ENCODE measurements at places on chromosomes 11 and 22.

DNA sequence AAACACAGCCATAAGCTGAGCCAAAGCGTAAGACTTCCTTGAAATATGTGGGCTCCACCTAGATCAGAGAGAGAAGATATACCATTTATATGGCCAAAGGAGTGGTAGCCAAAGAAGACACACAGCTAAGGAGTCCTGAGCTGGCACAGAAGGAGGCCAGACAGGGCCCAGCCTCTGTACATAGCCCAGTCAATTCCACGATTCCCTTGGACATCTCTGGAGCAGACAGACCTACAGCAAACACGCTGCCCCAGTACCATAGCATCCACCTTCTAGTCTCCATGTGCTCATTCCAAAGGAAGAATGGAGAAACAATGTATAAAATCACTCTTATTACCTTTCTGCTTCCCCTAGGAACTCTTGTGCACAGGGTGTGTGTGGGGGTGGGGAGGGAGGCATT, 102.1 kb upstream of the LDLRAD3 start:
- no peak for DNase-seq

- DNase-seq: no peak
Measured at GRCh38 chr11:12403997-12404350, 26.6 kb downstream of the PARVA start.

DNA sequence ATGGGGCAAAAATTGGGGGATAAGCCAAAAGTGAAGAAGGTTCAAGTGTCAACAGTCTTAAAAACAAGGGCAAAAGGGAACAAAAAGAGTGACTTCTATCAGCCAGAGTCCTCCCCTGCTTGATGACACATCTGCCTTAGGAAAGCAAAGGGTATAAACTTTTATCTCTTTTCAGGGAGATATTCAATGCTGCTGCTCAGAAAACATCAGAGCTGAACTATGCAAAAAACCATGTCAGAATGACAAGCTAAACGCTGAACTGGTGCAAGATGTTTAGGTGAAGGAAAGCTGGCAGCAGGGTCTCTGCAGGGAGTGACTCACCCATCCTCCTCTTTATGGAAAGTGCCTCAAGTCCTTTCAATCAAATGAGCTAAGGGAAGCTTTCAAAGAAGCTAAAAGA, 24.7 kb downstream of the ALG9 start:
- no peak for DNase-seq

DNA sequence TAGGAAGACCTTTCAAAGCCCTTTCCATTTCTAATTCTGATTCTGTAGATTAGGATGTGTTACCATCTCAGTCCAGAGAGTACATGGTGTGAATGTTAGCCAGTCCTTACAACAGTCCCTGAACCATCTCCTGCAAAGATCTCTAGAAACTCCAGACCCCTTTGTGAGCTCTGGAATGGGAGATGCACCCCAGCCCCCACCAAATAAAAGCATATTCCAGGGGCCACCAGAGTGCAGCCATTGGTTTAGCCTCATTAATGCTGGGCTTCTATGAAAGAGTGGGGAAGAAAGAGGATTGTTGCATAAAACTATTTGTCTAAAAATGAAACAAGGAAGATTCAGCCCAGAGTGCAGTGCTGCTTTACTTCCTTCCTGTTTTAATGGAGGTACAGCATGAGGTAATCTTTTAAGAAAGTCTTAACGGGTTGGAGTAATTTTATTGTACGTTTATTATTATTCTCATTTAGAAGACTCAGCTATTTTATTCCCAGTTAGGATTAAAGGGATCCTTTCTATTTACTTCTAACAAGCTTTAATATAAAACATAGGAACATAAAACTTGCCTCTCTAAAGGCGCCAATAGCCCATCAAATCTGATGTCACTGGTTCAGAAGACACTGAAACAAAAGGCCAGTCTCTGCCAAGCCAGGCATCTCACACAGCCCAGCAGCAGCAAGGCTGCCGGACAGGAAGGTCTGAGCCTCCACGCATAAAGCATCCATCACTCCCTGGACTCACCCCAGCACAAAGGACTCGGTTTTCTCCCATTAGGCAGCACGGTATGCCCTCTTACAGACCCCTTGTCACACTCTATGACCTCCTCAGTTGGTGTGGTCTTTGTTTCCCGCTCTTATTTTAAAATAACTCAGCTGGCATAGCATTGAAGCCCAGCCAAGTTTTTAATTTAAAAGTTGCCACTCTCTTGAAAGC, 203.9 kb upstream of the BLID start:
- DNase-seq: no peak

- DNase-seq: no peak
Measured at GRCh38 chr11:73961321-73961720, 10.5 kb downstream of the DNAJB13 start.

DNA sequence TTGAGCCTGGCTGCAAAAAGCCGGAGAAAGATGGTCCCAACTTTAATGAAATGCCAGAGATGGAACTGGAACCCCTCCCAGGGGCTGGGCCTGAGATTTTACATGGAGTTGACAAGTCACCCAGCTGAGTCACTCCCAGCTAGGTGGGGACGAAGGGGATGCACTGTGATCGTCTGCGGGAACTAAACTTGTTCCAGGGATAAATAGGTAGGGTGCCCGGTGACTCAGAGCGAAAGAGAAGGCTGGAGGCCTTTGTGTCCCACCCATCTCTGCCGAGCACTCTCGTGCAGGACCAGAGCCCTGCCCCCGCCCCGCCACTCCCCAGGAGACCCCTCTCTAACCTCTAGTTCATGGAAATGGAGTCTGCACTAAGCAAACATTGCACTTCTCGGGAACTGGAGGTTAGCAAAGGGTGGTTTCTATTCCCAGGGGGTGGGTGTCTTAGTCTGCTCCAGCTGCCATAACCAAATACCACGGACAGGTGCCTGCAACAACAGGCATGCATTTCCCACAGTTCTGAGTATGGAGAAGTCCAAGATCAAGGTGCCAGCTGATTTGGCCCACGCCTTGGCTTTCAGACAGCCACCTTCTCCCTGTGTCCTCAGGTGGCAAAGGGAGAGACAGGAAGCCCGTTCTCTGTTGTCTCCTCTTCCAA, 60.7 kb upstream of the FADD start:
- no peak for DNase-seq

DNA sequence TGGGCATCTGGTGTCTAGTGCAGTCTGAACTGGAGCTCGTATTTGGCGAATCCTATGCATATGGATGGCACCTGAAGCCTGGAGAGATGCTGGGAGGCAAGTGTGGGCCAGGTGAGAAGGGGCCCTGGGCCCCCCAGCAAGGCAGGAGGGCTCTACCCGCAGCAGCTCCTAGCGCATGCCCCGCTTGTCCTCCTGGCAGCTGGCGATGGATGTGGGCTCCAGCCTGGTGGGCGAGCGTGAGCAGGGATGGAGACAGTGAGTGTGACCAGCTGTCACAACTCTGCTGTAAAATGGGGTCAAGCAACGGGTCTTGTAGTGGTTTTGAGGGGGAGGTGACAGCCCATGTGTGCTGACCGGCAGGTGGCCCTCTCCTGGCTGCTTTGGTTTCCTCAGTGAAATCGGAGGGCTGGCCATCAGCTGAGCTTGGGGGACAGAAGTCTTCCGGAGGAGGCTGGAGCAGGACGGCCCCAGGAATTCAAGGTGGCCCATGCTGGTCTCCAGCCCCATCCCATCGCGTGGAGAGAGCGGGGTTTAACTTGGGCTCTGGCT, 12.0 kb downstream of the FRMD8 start:
- no peak for DNase-seq

GRCh38 chr22:50117168-50117762, 27.5 kb downstream of the MOV10L1 start:
- no peak for DNase-seq

DNA sequence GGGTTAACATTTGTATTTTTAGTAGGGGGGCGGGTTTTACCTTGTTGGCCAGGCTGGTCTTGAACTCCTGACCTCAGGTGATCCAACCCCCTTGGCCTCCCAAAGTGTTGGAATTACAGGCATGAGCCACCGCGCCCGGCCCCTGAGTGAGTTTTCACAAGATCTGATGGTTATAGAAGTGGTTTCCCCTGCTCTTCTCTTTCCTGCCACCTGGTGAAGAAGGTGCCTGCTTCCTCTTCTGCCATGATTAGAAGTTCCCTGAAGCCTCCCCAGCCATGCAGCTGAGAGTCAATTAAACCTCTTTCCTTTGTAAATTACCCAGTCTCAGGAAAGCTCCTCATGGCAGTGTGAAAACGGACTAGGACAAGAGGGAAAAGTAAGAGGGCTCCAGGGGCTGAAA, 259.1 kb upstream of the PLET1 start:
- DNase-seq: no peak

GRCh38 chr11:13064593-13064992, 55.5 kb downstream of the RASSF10 start:
- no peak for DNase-seq

DNA sequence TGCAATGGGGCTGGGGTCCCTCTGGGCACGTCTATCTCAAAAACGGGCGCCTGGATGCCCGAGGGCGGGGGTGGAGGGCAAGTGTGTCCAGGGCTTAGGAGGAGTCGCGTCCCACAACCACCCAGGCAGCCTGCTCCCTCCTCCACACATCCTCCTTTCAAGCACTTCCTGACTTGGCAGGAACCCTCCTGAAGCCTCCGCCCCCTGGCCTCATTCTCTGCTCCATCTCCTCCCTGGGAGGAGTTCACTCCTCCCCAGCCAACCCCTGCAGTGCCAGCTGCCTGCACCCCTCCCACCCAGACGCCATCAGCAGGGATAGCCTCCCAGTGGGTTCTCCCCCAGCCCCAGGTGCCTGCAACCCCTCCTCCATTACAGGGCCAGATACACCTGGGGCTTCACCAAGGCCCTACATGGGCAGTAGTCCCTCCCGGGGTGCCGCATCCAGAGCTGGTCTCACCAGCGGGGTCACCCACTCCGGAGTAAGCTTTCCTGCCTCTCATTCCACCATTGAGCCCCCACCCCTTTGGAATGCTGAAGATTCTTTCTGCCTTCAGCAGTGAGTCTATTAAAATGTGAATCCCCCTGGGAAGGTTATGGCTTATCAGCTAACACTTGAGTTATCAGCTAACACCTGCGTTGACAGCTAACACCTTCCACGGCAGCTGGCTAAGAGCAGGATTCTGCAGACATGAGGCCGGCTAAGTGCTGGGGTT, 24.4 kb downstream of the RTN4R start:
- no peak for DNase-seq

DNA sequence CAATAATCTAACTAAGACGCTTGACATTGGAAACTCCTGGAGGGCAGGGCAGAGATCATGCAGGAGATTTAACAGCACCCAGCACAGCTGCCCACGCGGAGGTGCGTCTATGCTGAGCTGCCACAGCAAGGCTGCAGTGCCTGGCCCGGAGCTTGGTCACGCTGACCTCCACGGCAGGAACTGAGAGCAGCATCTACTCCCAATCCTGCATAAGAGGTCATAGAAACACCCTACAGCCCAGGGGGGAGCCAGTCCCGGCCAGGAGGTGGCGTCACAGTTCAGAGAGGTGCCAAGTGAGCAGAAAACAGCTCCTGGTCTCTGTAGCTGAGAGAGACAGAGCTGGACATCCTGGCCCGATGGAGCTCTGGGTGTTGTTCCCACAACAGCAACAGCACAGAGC, 121.1 kb upstream of the TMEM45B start:
- DNase-seq: no peak

- no peak for DNase-seq
Measured at GRCh38 chr11:6911378-6911777, 9.4 kb upstream of the OR2D3 start.

DNA sequence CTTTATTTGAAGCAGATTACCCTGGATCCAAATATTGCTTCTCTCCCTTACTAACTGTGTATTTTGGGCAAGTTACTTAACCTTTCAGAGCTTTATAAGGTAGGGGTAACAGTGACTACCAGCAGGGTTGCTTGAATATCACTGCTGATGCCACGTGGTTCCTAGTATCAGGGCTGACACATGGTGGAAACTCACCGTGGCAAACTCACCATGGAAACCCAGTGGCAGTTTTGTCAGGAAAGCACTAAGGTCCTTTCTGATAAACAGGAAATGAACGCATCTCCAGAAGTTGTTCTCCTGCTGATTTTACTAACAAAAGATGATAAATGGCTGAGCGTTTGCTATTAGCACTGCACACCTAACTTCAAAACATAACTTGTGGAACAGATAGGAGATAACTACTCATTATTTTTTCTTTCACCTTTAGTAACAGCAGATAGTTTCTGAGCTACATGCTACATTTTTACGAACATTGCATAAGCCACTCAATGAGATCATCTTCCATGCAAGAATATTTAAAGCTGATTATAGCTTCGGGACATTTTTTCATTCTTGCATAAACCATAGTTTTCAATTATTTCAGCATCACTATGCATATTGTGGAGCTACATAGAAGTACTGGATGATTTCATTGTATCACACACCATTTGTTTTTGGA, 59.7 kb upstream of the RAG2 start:
- no peak for DNase-seq

GRCh38 chr22:47655930-47656329, 893.5 kb downstream of the TBC1D22A start:
- no peak for DNase-seq

DNA sequence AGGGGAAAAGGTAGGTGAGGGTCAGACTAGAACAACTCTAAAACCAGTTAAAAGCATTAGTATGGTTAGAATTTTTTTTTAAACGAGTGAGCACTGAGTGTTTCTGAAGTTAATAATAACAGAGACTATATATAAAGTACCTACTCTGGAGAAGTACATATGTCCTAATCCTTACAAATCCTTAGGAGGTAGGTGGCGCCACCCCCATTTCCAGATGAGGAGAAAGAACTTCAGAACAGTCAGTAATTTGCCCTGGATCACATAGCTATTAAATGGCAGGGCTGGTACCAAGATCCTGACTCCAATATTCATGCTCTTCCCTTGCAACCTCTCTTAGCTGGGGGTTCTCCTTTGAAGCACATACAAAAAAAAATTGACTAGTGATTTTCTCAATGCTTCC, 80.5 kb downstream of the CLPB start:
- no peak for DNase-seq

GRCh38 chr22:45497351-45498145, 5.1 kb upstream of the FBLN1 start:
- no peak for DNase-seq

GRCh38 chr22:16828876-16829275, 3.7 kb upstream of the XKR3 start:
- DNase-seq: no peak

DNA sequence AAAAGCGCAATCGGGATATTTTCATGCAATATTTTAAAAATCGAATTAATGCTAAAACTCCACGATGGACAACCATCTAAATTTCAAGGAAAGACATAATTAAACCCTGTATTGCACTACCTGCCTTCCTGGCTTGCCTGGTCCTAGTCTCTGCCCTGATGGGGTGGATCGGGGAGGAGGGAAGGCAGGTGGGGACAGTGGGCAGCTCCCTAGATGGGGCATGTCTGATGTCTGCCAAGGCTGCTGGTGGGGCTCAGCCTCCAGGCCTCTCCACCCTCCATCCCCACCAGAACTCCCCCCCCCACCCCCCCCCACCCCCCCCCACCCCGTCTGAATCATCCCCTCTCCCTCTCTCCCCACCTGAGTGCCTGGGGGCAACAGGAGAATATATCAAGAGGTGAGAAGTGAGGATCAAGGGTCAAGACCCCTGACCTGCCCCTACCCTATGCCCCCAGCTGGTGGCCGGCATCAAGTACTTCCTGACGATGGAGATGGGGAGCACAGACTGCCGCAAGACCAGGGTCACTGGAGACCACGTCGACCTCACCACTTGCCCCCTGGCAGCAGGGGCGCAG, 650 bp downstream of the CST6 start:
- DNase-seq: no peak

- DNase-seq: no peak
Measured at GRCh38 chr11:75369560-75370255, 18.2 kb upstream of the ARRB1 start.

- DNase-seq: no peak
Measured at GRCh38 chr11:129278586-129279319, 86.6 kb upstream of the ARHGAP32 start.

GRCh38 chr22:26903030-26903856, 245.9 kb downstream of the MIAT start:
- no peak for DNase-seq
